ENCODE measurements at places on chromosomes 13 and 19.

- DNase-seq: no peak
These were observed 4.0 kb downstream of the PIK3R2 start for GRCh38 chr19:18156841-18157464.

DNA sequence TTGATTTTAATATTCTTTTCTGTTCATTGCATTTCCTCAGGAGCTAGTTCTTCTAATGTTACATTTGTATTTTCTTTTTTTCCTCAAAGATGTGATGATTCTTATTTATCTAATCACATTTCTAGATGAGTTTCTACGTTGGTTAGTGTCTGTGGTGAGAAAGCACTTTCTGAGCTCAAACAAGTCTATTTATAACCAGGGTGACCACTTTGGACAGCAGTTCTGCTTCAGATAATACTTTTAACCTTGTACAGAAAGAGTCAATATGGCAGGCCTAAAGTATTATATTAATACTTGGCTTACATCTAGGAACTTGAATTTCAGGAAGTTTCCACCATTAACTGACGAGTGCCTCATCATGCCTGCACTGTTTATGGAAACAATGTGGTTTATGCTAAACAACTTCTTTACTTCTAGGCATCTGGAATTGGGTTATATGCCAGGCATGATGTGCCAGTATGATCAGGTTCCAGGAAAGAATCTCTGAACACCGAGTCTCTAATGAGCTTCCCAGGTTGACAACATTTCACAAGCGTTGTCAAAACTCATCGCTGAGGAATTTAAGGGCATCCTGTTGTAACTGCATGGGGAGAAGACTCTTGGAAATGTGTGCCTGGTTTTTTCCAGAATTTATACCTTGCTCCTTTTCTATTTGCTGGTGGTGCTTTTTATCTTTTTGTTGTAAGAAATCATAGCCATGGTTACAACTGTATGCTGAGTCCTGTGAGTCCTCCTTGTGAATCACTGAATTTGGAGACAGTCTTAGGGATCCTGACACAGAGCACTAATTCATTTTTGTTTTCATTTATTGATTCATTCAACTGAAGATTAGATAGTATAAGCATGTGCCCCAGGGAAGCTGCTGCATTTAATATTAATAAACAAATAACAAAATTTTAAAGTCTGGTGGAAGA is 344.4 kb upstream of the PCDH9 start:
- DNase-seq: no peak

DNA sequence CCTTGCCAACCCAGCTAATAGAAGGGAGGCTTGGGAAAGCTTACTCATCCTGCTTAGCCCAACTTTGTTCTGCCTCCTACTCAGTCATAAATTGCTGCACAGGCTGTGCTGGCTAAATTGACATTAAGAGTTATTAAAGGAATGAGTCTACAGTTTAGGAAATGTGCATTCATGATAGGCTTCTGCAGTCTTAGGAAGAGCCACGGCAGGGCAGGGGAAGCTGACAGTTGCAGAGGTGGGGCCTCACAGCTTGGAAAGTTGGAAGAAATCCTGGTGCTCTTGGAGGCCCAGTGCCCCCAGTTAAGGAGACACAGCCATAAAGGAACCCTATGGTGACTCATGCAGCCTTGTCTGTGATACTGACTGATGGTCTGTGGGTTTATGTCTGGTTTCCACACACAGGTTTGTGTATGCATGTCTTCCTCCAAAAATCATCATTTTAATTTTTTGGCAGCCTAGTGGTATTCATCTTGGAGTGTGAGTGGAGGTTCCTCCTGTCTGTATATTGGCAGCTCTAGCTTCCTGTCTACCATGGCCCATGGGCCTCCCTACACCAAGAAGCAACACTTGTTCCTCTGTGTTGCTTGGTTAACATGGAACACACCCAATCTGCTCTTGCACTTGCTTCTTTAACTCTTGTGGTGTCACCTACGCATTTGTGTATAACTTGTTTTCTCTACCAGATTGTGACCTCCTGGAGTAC is 135.0 kb upstream of the KL start:
- no peak for DNase-seq

DNA sequence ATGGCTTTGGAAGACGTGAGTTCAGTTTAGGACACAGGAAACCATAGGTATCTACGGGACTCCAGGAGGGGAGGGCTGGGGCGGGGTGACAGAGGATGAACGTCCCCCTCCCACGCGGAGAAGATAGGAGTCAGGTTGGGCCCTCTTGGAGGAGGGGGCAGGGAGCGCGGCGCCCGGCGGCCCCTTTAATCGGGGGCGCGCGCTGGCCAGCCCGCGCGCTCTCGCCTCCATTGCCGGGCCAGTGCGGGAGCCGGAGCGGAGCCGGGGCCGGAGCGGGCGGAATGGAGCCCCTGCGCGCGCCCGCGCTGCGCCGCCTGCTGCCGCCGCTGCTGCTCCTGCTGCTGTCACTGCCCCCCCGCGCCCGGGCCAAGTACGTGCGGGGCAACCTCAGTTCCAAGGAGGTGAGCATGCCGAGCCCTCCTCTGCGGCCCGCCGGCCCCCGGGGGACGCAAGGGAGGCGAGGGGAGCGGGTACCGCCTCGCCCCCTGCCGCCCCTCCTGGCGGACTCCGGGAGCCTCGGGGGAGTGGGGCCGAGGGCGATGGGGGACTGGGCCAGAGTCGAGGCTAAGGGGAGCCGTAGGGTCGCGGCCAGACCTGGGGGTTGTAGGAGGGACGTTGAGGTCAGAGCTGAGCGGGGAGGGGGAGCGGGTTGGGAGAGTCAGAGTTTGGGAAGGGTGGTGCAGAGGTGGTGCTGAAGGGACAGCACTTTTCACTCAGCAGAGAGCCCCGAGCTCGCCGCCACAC is at the start of gene TMEM145:
Gene TMEM145, plus strand, starts transcription at position 214 of the 744 bp plus-strand sequence. Its CDS starts 68 bp downstream, at position 282.
- peak; percentile 33 for DNase-seq

- DNase-seq: peak; percentile 72
These were observed at the start of gene POLR1G for GRCh38 chr19:45406226-45407090. Gene POLR1G, plus strand, starts transcription at chr19:45406644. Its CDS starts 53 bp downstream, at chr19:45406697.

DNA sequence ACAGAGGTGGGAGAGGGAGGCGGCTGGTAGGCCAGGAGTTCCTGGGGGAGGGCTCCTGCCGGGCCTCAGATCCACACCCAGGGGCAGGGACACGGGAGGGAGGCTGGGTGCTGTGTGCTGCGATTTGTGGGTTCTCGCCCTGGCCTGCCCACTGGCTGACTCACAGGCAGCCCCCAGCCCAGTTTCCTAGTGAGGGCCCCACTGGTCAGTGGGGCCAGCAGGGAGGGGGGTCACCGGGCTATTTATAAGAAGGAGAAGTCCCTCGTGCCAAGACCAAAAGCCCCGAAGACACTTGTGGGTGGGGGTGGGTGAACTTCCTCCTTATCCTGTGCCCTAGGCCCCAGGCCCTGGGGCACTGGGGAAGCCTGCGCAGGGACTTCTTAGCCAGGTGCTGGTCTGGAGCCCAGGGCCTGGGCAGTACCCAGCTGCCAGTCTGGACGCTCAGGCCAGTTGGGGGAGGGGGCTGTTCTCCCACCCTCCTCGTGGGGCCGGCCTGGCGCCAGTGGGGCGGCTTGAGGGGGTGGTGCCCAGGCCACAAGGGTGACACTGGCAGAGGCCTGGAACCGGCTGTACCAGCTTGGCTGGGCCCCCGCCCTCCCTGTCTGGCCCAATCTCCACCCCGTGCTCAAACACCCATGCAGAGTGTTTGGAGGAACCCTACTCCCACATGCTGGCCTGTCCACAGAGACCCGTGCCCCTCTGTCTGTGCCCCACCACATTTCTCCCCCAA is 5.0 kb upstream of the JUNB start:
- peak; percentile 87 for DNase-seq

DNA sequence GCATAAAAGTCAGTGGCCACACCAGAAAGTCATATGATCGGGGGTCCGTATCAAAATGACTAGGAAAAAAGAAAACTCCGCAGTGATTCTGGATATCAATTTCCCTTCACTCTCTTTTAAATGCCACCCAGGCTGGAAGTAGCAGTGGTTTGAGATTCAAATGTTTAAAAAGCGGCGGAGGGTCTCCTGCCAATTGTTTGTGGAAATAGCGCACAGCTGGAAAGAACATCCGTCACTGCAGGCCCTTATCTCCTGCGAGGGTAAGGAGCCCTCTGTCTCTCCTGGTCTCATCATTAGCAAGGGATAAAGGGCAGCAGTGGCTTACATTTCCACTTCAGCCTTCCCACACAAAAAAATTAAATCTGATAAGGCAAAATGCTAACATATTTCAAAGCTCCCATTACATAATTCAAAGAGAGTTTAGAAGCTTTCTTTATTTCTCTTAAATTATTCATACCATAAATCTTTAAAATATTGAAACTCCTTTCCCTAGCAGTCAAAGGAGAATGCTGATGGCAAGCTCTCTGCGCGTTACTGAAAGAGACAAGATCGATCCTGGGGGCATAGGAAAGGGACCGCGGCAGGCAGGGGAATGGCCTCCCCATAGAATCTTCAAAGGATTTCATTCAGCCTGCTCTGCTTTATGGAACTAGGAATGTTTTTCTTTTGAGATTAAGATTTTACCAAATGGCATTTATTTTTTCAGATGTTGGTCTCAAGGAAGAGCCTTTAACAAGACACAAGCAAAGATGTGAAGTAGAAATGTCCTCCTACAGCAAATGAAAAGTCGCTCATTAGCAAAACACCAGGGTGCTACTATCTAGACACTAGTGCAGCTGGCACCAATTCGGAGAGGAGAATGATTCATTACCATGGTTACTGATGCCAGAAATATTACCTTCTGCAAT is 35.0 kb downstream of the AMER2 start:
- no peak for DNase-seq

DNA sequence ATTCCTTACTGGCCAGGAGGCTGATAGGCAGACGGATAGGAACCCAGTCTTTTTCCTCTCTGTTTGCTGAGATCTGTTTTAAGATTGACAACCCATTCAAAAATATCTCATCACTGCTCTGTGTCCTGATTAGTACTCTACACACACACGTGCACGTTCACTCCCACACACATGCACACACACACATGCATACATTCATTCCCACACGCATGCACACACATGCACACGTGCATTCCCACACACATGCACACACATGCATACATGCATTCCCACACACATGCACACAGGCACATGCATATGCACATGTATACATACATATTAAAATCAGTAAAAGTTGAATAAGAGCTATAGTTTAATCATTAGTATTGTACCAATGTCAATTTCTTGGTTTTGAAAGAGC is 80.6 kb upstream of the SIAH3 start:
- no peak for DNase-seq

- peak; percentile 86 for DNase-seq
These were observed 15.7 kb downstream of the GARRE1 start for GRCh38 chr19:34269968-34270621.

- no peak for DNase-seq
These were observed 148.9 kb downstream of the SIPA1L3 start for GRCh38 chr19:38055655-38056521.

- no peak for DNase-seq
These were observed 861.9 kb upstream of the SLITRK1 start for GRCh38 chr13:84744203-84744602.

All from CD4-positive, alpha-beta T cell treated with Interleukin-1 beta for 1 hour (primary cell).